ENCODE measurements at places on chromosomes 12 and 14.
A peak's percentile ranks its signal among the peaks of the same experiment; 100 is the strongest.

- DNase-seq = no peak
These were observed 51.2 kb upstream of the CERS5 start for GRCh38 chr12:50218386-50218785.

DNA sequence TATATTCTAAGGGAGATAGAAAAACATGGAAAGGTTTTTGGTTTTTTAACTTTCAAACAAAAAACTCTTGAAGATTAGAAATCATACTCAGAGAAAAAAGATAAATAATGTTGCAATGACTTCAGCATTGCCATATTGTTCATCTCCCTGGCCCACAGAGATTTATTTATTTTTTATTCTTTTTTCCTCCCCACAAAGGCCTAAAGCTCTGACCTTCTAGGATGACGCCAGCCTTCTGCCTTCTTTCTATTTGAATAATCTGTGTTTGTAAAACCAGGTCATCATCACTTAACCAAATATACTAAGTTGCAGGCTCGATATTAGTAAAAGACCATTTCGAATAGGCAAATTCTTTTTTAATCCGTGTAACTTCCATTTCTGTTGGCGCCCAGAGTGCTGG, 4.4 kb upstream of the DCP1B start:
- no peak for DNase-seq

DNA sequence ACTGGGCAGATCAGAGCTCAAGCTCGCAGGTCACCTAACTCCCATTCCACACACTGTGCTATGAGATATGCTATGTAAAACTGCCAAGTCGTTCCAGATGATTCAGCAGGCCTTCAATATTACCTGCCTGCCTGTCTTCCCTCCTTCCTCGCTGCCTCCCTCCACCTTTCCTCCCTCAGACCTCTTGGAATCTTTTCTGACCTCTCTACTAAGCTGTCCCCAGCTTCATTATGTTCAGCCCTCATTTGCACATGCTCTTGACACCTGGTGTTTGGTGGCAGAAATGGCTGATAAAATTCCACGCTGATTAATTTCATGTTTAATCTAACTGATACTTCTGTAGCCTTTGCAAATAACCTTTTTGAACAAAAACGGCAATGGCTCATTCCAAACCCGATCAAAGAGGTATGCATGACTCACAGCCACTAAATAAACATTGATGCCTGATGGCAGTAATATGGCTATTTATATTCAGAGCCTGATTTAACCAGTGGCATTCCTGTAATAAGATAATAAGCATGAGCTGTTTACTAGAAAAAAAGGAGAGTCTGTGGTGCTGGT, 130.8 kb upstream of the EGLN3 start:
- peak; percentile 47 for DNase-seq

- peak; percentile 97 for DNase-seq
These were observed at the start of gene DCTN2 for GRCh38 chr12:57546438-57547287. Gene DCTN2, minus strand, starts transcription at chr12:57547192. Its CDS starts 129 bp downstream, at chr12:57547063.

GRCh38 chr12:132429946-132430643, 59.9 kb upstream of the FBRSL1 start:
- no peak for DNase-seq

DNA sequence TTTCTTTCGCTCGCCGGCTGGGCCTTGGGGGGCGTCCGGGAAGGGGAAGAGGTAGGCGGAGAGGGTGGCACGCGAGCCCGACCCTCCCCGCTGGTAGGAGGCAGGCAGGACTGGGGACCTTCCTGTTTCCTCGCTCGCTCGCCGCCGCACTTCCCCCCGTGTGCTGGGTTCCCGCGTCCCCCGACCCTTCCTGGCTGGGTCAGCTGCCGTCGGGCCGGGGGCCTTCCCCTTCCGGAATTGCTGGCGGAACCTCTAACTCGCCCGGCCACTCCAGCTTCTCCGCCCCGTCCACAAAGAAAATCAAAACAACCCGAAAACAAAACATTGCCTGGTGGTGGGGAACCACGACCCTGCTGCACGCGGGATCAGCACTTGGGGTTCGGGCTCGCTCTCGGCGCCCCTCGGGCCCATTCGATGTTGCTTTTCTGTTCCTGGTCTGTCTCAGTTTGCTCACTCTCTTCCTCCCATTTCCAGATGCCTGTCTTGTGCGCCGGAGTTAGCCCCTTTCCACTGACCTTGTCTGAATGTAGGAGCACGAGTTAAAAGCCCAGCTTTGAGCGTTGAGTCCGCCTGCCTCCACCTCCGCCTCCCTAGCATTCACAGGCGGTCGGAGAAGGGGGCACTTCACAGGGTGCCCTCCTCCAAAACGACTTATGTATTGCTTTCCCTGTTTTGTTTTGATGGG, 581 bp downstream of the PAPOLA start:
- peak; percentile 2 for DNase-seq

GRCh38 chr12:28540324-28540714, 350.1 kb downstream of the CCDC91 start:
- no peak for DNase-seq

- DNase-seq = peak; percentile 66
These were observed 841.1 kb downstream of the NRXN3 start for GRCh38 chr14:79011091-79011919.

DNA sequence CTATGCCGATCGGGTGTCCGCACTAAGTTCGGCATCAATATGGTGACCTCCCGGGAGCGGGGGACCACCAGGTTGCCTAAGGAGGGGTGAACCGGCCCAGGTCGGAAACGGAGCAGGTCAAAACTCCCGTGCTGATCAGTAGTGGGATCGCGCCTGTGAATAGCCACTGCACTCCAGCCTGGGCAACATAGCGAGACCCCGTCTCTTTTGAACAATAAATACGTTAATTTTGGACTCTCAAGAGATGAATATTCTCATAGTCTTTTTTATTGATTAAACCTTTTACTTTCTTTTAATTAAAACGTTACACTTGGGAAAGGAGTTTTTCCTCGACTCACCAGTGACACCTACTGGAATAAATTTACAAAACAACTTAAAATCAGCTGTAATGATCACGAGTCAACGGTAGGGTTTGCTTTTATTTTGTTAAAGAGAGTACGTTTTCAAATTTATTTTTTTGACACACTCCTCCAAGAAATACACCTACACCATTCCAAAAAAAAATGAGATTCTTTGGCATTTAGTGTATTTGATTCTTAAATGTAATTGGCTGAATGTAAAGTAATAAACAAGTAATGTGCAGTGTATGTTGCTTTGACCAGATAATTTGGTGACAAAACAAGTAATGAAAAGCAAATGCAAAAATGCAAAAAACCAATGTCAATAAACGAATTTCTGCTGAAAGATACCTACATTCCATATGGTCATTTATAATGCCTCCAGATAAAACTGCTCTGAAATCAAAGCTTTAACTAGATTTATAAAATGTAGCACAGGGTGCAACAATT, 687 bp upstream of the RPS29 start:
- peak; percentile 79 for DNase-seq

DNA sequence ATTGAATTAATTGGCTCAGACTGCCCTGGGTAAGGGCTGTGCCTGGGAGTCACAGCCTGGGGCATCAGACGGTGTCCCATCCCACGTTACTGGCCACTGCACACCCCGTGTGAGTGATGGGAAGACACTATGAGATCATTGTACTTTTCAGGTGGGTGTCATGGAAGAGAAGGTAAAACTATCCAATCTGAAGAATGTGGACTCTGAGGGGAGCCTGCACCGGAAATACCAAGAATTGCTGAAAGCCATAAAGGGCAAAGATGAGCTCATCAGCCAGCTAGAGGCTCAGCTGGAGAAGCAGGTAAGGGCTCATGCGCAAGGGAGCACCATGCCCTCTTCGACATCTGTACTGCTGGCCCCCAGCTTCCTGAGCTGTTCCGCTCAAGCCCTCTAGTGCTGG, 24.0 kb downstream of the PLEKHH1 start:
- DNase-seq = peak; percentile 20

DNA sequence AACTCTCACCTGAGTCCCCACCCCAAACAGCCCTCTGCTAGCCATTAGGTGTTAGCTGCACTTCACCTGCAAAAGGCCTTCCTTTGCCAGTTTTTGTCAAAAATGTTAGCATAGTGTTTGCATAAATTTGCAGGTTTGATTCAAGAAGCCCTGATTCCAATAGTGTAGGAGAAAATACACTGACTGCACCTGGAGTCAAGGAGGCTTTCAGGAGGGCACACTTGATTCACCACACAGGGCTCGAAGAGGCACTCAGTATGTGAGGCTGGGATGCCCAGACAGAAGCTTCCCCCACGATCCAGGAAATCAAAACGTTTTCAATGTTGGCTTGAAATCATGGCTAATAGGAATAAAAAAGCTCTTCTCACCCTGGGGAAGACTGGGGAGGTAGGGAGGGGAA, 40.5 kb upstream of the DDX11 start:
- DNase-seq = no peak

- DNase-seq = no peak
These were observed 89.8 kb downstream of the PDZRN4 start for GRCh38 chr12:41277946-41278267.

DNA sequence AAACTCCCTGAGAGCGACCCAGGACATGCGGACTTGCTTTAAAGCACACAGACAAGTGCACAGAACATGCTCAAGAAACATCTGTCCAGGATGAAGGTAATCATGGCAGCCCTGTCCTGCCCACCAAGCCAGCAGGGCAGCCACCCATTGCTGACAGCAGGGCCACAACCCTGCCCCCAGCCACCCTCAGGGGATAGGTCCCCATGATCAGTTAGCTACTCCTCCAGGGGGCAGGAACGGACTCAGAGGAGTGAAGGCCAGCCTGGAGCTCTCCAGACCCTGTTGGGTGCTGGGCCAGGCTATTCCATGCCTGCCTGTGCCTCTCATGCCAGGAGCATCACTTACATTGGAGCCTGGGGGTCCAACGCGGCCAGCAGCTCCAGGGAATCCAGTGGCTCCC, 15.8 kb downstream of the TMEM106C start:
- DNase-seq = no peak

- no peak for DNase-seq
These were observed 405.0 kb upstream of the TMTC1 start for GRCh38 chr12:30188602-30189326.
